Upper lobe of right lung (tissue), 1 donor: ENCODE measurements at places on chromosomes 6 and 20.

DNA sequence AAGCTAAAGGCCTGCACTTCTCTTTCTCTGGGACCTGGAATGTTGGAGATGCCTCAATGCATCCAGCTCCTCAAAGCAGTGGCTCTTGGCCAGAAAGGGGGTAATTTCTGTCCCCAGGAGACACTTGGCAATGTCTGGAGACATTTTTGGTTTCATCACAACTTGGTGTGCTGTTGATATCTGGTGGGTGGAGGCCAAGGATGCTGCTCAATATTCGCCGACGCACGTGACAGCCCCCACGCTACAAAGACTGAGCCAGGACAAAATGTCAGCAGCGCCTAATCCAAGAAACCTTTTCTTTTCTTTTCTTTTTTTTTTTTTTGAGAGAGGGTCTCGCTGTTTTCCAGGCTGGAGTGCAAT, 79.8 kb downstream of the SULF2 start:
- DNase-seq: no peak

GRCh38 chr6:117237561-117237960, 27.8 kb upstream of the VGLL2 start:
- DNase-seq: no peak

DNA sequence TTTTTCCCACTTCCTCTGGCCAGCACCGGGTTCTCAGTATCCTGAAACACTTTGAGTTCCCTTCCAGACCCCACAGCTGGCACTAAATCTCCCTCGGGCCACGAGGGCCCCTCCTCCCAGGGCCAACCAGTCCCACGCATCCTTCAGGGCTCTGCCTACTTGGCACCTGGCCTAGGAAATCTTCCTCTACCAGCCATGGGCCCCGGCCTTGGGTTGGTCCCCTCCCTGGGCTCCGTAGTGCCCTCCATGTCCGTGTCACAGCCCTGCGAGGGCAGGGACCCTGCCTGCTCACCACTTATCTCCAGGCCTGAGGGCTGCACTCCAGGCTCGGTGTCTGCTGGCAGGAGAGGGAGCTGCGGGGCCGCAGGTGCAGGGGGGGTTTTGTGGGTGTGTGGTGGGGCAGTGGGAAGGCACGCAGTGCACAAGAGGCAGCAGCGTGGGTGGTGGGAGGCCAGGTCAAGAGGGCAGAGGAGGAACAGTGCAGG, 48.8 kb upstream of the CDH22 start:
- DNase-seq: no peak

DNA sequence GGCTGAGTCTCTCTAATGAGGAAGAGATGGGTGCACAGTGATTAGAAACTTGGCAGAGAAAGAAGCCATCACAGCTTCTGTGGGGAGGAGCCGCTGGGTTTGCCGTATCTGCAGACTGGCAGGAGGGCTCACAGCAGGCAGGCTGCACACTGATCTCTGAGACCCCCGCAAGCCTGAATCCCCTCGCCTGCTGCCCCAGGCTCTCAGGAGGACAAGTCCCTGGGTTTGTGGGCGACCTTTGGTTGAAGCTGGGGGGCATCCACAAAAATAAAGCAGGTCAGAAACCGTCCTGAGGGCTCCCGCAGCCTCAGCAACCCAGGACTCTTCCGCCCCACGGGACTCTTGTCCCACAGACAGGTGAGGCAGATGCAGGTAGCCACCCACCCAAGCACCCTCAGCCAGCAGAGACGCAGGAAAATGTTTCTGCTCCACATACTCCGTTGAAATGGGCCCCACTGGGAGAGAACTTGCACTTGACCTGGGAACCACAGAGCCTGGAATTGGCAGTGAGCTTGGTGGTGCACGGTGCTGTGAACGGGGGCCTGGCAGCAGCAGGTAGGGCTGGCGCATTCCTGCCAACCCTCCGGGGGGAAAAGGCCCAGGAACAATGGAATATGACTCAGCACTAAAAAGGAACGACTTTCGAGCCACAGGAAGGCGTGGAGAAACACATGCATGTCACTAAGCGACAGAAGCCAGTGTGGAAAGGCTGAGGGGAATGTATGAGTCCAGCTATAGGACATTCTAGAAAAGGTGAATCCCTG, 89.9 kb downstream of the YTHDF1 start:
- DNase-seq: peak; percentile 49

DNA sequence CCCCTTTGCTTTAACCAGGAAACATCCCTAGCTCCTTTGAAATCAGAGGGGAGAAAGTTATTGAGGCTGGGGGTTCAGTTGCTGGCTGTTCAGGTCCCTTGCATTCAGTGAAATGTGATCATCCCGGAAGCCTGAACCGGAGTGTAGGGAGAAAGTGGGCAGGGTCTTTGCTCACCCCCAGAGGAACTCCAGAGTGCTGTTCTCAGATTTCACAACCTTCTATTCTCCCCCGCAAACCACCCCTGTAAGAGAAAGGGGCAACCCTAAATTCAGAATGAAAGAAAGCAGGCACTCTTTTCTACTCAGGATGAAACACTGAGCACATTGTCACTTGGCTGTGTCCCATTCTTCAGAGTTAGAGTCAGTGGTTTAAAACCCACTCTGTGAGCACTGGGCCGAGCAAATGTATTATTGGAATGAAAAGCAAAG, 139.8 kb downstream of the KHDC1L start:
- no peak for DNase-seq

- no peak for DNase-seq
Measured at GRCh38 chr6:73042892-73043291, 182.4 kb downstream of the KHDC1L start.

- no peak for DNase-seq
Measured at GRCh38 chr20:11101243-11101642, 427.4 kb upstream of the JAG1 start.

DNA sequence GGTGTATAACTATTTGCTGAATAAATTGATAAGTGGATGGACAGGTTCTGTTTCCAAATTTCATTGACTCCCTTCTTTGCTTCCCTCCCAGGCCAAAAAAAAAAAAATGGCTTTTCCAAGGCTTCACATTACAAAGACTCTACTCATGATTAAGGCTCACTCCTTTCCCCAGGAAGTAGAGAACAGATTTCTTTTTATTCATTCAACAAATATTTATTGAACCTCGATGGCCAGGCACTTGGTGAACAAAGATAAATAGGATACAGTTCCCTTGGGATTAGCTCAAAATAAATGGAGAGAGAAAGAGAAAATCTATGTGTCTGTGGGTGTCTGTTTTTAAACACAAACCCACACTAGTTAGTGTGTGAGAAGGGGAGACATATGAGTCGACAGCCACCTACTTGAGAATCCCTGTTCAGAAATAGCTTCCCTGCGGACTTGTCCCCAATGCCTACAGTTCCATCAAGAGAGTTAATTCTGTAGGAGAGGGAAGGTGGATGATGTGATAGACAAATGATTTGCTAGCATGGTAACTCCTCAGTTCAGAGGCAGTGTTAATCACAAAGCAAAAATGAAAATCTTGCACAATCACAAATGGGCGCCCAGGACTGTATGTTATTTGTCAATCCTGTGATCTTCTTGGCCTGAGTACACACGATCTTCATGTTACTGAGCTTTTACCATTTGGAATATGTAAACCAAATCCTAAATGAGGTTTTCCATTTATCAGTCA, 20.3 kb downstream of the TRAF3IP2 start:
- DNase-seq: no peak

- DNase-seq: no peak
Measured at GRCh38 chr20:4071178-4071693, 55.9 kb upstream of the RNF24 start.

GRCh38 chr6:7919871-7920270, 9.3 kb upstream of the TXNDC5 start:
- no peak for DNase-seq

DNA sequence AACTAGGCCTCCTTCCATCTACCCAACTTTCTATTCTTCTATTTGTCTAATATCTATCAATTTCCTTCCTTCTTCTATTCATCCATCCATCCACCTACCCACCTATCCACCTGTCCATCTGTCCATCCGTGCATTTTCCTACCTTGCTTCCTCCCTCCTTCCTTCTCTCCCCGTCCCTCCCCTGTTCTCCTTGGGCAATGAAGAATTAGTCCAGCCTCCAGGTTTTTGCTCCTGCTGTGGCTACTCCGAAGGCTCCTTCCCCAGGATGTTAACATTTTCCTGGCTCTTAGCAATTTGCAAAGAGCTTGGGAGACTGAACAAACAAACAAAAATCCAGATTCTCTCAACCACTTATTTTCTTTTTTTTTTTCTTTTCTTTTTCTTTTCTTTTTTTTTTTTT, 81.6 kb downstream of the KCNB1 start:
- DNase-seq: no peak

DNA sequence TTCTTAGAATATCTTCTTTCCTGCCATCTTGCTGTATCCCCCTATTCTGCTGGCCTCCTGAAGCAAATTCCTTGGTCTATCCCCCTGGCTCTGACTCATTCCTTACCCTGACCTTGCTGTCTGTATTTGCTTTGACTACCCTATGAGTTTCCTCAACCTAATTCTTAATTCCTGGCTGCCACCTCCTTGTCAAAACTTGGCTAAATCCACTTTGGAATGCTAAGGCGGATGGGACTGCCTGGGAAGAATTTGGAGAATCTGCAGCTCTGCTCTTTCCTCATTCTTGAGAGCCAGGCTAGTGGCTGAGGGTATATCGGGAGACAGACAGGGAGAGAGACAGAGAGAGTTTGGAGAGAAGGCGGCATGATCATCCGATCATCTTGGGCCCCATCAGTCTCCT, 24.4 kb downstream of the CAP2 start:
- no peak for DNase-seq

DNA sequence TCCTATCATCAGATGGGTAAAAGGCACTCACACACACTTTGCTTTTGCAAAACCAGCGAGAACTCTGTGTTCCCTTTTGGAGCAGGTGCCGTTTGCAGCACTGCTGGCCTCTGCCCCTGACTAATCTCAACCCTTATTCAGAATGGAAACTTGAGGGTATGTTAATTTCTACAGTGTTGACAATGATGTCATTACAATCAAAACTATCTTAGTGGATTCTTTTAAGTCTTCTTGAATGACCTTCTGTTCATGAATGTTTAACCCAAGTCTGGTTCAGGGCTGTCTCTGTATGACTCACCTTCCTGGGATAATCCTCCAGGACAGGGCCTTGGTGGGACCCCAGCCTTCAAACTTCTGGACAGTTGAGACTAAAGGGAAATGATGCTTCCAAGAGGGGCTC, 197.9 kb downstream of the CDH4 start:
- no peak for DNase-seq

- no peak for DNase-seq
Measured at GRCh38 chr6:137334884-137335283, 115.7 kb upstream of the IFNGR1 start.

GRCh38 chr6:7731294-7731693, 5.4 kb downstream of the BMP6 start:
- DNase-seq: no peak

GRCh38 chr6:105836889-105837288, 249.2 kb upstream of the PRDM1 start:
- no peak for DNase-seq

DNA sequence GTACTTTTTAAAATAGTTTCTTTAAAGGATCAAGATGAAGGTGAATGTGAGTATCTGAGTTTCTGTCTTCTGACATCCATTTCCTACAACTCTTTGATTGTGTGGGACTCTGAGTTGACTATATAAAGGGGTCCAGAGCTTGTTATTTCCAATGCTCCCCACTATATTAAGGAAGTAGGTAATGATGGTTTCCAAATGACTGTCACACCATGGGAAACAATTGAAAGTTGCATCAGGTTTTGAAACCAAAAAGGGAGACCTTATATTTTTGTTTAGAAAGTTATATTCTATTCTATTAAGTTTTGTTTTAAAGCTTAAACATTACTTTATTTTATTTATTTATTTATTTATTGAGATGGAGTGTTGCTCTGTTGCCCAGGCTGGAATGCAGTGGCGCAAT, 11.2 kb downstream of the CASS4 start:
- DNase-seq: no peak

GRCh38 chr6:53581173-53581773, 36.4 kb upstream of the GCLC start:
- no peak for DNase-seq

- DNase-seq: no peak
Measured at GRCh38 chr20:32920066-32920465, 61.3 kb downstream of the EFCAB8 start.

- DNase-seq: no peak
Measured at GRCh38 chr20:48031122-48031521, 245.8 kb upstream of the SULF2 start.

DNA sequence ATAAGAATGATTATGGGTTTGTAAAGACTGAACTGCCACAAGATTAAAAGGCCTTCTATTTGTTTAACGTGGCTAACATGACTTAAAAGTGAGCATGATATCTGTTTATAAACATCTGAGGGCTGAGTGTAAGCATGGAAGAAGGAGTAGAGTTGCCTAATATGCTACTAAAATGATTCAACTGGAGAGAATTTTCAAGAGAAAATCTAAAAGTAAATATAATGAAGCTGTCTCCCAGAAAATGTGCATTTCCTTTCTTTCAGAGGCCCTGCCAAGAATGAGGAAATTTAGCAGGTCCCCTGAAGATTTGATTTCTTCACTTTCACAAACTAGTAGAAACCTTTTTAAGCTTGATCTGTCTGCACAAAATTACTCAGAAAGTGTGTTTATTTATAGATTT, 4.2 kb upstream of the EYA4 start:
- DNase-seq: no peak

- DNase-seq: no peak
Measured at GRCh38 chr6:105775095-105775494, 311.0 kb upstream of the PRDM1 start.

DNA sequence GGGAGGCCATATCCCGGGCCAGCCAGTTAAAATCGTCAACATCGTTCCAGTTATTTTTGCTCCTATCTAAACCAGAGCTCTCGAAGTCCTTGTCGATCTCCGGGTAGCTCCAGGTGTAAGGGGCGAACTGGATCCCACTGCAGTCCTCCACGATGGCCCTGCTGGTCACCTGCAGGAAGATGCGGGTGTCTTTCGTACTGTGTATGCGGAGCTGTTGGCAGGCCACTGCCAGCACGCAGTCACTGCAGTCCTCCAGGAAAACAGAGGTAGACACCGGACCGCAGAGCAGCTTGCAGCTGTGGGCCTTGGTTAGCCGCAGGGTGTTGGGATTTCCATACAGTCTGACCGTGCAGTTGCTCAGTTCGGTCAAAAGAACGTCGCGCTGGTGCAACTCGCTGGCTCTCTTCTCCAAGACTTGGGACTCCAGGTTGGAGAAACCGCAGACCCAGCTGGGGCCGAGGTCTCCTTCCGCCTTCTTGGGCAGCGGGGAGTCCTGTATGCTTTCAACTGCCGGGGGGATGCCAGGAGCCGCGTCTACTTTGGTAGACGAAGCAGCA, 742 bp downstream of the TBCC start:
- DNase-seq: no peak

- DNase-seq: no peak
Measured at GRCh38 chr6:4359108-4359730, 223.8 kb upstream of the ECI2 start.
